Umbilical cord (tissue), 2 donors: ENCODE measurements at places on chromosomes 4 and X.

- no peak for DNase-seq
Measured at GRCh38 chr4:102783006-102783405, 22.2 kb upstream of the MANBA start.

DNA sequence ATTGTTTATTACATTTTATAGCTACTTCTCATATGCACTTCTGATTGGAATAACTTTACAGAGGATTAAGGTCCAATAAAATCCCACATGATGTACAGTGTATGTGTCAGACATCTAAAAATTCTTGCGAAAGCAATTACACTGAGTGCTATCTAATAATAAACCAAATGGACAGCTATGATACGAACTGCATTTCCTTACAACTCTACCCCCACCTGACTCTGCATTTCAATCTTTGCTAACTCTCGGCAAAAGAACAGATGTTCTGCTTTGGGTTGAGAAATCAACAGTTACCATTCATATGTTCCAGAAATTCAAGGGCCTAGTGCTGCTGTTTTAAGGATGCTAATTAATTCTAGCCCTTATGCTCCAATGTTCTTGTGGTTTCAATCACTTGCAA is 287.9 kb upstream of the NOCT start:
- DNase-seq, result no peak

DNA sequence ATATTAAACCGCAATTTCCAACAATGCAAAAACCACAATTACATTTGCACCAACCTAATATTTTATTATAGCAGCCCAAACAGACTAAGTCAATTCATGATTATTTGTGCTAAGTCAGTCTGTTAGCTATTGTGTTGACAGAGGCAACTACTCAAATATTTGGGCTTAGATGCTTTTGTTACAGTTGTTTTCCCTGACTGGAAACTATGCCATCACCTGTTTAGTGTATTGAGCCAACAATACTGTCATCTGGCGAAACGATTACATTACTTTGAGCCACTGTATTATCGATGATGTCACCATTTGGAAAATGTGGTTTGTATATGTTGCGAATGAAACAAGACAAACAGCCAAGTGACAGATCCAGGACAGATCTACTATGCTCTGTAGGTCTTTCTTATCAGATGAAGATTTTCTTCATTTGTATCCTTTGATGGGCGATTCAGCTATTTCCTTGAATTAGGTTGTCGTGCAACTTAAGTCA is 38.7 kb upstream of the INTS6L start:
- DNase-seq, result no peak

DNA sequence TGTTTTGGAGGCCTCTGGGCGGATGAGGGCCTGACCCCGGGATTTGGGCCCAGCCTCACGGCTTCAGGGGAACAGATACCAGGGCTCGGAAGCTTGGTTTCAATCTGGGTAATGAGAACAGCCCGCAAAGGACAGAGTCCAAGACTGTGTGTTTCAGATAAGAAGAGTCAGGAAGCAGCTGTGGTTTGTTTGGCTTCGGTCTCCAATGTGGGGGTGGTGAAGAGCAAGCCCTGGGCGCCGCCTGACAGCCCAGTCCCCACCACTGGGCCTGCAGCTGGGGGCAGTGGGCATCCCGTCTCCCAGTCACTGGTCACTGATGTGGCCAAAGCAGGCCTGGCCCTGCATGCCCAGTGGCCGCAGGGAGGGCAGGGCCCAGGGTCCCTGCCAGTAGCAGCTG is 9.1 kb downstream of the WFS1 start:
- DNase-seq, result peak; percentile 84

- no peak for DNase-seq
Measured at GRCh38 chrX:9644335-9644734, 121.3 kb downstream of the GPR143 start.

- peak; percentile 100 for DNase-seq
Measured at GRCh38 chr4:82373816-82374625, at the start of gene HNRNPD. TSS of gene HNRNPD (minus strand) at chr4:82373991. CDS start at chr4:82373678, 313 bp downstream.

GRCh38 chrX:9522378-9523155 is 57.7 kb downstream of the TBL1X start:
- no peak for DNase-seq
